ENCODE measurements at places on chromosomes 3 and 15.

GRCh38 chr3:160210799-160211221, 14.4 kb upstream of the C3orf80 start:
- DNase-seq = peak; percentile 54

GRCh38 chr15:67025719-67026609, 39.4 kb upstream of the SMAD3 start:
- DNase-seq = peak; percentile 93

- no peak for DNase-seq
These were observed 232.7 kb downstream of the MECOM start for GRCh38 chr3:169430707-169431404.

DNA sequence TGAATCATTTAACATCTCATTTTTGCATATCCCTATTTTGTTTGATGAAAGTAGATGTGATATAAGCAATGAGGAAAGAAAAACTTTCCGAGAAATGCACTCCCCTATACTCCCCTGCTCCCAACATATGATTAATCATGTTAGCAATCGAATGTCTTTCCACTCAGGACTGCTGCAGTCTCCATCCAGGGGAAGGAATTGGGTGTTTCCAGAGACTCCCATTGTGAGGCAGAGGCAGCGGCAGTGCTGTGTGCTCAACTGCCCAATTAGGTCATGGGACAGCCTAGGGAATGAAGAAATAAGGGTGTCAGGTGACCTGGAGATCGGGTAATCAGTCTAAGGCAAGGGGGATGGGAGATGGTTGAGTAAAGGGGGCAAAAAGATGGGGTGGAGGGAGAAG, 268.6 kb upstream of the MEIS2 start:
- no peak for DNase-seq

- no peak for DNase-seq
These were observed 293.6 kb downstream of the FGF12 start for GRCh38 chr3:192433704-192434103.

- DNase-seq = no peak
These were observed 34.4 kb downstream of the TNK2 start for GRCh38 chr3:195873971-195874370.

GRCh38 chr3:141342386-141342785, 25.9 kb upstream of the ZBTB38 start:
- no peak for DNase-seq

DNA sequence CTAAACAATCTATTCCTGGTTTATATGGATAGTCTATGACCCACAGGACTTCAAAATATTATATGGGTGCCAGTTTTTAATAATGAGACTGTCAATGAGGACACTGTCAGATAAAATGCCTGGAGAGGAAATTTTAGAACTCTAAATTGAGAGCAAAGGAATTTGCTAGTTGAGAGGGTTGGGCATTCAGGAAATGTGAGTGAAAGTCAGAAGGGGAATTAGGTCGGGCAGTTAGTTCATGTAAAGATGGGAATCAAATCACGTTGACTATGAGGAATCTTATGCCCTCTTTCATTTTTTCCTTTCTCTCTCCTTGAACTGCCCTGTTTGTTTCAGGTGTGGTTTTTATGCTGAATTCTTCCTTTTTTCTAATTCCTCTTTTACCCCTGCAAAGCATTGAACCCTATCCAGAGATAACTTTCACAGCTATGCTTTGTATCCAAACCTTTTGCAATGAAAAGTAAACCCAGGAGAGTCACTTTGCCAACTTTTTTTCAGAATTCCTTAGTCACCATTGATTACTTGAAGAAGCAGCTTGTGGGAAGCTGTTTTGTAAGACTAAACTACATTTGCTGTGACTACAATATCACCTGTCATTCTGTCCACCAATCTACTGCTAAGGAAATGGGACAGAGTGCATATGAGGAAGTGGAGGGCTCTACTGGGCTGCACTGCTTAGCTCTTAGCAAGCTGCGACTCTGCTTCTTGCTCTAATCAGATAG, 27.8 kb downstream of the CHP1 start:
- peak; percentile 74 for DNase-seq

GRCh38 chr3:107524841-107525643, 2.3 kb downstream of the BBX start:
- peak; percentile 49 for DNase-seq

DNA sequence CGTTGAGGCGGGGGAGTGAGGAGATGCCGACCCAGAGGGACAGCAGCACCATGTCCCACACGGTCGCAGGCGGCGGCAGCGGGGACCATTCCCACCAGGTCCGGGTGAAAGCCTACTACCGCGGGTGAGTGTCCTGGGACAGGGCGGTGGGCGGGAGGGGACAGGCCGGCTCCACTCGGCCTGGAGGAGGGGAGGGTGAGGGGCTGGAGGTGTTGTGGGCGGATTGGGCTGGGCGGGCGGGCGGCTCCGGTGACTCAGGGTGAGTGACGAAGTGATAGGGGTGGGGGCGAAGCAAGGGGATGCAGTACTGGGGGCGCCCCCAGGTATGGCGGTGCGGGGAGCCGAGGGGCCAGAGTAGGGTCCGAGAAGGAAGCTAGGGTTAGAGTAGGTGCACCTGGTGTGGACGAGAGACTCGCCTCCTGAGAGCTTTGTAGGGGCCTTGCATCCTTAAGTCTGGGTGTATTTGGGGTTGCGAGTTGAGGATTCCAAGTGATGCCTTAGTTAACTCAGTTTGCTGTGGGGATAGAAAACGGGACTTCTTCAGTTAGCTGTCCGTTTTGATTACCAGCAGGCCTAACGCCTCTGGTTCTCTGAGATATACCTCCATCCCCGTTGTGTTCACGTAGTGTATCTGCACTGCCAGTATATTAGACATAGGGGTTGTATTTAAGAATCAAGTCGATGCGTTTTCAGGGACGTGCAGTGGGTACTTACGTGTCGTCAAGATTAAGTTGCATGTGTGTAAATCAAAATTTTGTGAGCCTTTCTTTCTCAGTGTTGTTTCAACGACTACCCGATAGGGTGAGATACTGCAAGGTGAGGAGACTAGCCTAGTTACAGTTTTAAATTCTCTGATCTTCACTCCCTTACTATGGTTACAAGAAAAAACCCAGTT, 670 bp downstream of the PRKCI start:
- DNase-seq = peak; percentile 12

DNA sequence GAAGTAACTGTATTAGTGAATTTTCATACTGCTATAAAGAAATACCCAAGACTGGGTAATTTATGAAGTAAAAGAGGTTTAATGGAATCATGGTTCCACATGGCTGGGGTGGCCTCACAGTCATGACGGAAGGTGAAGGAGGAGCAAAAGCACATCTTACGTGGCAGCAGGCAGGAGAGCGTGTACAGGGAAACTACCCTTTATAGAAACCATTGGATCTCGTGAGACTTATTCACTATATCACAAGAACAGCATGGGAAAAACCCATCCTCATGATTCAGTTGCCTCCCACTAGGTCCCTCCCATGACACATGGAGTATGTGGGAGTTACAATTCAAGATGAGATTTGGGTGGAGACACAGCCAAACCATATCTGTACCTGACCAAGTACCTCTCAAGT, 812.3 kb upstream of the ALCAM start:
- no peak for DNase-seq

- peak; percentile 62 for DNase-seq
These were observed 70.7 kb downstream of the RIOX2 start for GRCh38 chr3:97901313-97902248.

All from fibroblast of gingiva (primary cell).